Stimulated activated CD4-positive, alpha-beta T cell treated with anti-CD3 and anti-CD28 coated beads, Interleukin-1b, Interleukin-23, amount 100 ng/mL, for 24 hours (primary cell): ENCODE measurements at places on chromosomes 7 and 10.

DNA sequence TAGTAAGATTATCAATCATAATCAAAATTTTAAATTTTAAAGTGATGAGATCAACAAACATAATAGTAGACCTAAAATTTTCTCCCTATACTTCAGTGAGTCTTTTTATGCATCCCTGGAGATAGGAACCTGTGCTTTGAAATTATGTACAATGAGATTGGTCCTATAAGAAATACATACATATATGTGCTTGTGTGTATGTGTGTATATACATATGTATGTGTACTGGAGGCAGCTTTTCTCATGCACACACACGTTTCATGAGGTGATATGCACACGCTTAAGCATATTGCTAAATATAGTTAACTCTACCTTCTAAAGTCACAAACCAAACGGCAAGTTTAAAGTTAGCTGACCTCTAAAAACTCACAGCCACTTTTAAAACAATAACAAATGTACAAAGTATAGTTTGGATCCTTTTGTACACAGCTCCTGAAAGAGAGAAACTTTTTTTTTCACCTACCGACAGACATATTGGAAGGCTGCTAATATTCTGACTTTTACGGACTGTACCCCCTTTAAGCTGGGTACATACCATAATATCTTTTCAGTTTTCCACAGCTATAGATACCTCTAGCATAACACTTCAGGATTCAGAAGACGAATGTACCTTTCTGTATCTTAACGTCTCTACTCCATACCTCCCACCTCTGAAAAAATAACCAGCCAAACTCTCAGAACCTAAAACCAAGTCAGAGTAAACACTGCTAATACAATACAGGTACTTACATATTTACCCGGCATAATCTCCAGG lies 3.3 kb downstream of the ITGB1 start:
- no peak for DNase-seq

- no peak for DNase-seq
Observed at GRCh38 chr7:106329971-106330733, 45.4 kb upstream of the NAMPT start.

DNA sequence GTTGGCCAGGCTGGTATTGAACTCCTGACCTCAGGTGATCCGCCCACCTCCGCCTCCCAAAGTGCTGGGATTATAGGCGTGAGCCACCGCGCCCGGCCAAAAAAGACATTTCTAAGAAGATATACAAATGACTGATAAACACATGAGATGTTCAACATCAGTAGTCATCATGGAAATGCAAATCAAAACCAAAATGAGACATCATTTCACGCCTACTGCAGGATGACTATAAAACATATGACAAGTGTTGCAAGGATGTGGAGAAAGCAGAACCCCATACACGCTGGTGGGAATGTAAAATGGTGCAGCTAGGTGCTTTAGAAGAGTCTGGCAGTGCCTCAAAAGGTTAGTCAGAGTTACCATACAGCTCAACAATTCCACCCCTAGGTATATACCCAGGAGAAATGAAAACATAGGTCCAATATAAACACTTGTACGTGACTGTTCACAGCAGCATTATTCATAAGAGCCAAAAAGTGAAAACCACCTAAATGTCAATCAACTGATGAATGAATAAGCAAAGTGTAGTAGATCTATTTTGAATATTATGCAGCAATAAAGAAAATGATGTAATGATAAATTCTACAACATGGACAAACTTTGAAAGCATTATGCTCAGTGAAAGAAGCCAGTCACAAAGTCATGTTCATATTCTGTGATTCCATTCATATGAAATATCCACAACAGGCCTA lies 24.5 kb downstream of the TMEM209 start:
- peak; percentile 37 for DNase-seq

- no peak for DNase-seq
Observed at GRCh38 chr7:12539681-12540080, 30.8 kb upstream of the SCIN start.

DNA sequence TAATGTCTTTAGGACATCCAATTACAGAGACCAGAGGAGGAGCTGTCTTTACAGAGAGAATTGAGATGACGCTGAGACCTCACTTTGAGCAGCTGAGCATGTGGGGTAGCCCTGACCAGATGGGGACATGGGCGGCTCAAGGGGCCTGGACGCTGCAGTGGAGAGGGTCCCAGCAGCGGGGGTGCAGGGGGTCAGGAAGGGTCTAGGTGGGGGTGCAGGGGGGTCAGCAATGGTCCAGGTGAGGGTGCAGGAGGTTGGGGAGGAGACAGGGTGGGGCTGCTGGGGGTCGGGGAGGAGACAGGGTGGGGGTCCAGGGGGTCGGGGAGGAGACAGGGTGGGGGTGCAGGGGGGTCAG lies 43.2 kb upstream of the CFAP46 start:
- no peak for DNase-seq

DNA sequence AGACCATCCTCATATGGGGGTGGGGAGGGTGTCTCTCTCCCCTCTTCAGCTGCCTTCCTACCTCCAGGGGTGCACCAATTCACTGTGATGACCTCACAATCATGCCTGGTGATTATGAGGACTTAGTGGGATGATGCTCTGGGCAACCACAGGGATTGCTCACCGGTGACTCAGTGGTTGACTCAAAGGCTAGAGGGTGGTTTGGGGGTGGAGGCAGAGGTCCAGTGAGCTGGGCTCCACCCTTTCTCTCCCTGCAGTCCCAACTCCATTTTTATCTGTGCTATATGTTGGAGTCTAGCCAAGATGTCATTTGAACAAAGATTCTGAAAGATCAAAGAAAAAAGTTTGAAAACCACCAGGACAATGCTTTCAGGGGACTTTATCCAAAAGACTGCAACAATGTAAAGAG lies 286.9 kb downstream of the KCNMA1 start:
- no peak for DNase-seq

DNA sequence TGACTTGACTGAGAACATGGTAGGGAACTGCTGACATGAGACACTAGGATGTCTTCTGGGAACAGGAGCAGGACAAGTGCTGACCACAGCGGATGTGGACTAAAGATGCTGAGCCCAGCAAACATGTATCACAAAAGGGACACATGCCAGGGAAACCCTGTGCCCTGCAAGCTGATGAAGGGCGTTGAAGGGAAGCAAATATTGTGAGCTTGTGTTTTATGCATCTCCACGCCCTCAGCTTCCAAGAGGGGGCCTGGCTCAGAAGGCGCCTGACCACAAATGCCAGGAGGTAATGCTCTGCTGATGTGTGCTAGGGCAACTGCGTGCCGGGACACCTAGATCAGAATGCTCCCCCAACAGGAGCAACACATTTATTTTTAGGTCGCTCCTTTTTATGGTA lies 207.3 kb downstream of the CXCL12 start:
- no peak for DNase-seq

DNA sequence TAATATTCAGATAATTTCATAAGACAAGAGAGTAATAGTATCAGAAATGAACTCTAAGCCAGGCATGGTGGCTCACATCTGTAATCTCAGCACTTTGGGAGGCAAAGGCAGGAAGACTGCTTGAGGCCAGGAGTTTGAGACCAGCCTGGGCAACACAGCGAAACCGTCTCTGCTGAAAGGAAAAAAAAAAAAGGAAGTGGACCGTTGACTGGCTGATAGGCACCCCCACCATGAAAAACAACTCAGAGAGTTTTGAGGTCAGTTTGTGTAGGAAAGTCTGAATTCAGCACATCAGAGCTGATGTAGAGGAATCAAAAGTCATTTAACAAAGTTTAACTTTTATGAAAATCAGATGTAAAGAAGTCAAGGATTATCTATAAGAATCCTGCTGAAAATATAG lies 63.2 kb upstream of the AMPH start:
- no peak for DNase-seq

DNA sequence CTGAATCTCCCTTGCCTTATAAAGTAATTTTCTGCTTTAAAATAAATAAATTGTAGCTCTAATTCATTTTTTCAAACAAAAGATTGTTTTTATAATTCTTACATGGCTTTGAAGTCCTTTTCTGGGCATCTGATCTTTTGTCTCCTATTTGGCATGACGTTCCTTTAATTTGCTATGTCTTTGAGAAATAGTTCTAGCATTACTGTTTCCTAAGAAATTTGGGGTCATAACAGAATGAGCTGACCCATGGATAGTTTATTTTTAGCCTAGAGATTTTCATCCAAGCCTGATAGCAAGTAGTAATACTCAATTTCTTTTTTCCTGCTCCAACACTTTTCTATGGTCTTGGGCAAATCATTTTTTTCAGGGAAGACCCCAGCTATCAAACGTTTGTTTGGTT lies 31.4 kb downstream of the CCDC71L start:
- no peak for DNase-seq

DNA sequence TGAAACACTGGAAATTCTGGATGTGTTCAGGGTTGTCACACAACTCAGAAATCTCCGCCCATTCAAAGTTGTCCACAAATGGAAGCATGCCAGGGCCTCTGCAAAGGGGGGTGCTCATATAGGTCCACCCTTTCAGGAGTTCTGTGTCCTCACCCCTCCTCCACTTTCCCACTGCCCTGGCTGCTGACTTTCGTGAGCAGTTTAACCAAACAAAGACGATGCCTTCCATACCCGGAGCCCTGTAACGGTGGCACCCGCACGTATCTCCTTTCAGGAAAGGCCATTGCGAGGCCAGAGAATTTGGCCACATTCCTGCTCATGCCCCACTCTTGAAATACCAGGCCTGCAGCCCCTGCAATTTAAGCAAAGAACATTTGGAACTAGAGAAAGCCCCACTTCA lies 1.4 kb downstream of the CPXM2 start:
- no peak for DNase-seq

DNA sequence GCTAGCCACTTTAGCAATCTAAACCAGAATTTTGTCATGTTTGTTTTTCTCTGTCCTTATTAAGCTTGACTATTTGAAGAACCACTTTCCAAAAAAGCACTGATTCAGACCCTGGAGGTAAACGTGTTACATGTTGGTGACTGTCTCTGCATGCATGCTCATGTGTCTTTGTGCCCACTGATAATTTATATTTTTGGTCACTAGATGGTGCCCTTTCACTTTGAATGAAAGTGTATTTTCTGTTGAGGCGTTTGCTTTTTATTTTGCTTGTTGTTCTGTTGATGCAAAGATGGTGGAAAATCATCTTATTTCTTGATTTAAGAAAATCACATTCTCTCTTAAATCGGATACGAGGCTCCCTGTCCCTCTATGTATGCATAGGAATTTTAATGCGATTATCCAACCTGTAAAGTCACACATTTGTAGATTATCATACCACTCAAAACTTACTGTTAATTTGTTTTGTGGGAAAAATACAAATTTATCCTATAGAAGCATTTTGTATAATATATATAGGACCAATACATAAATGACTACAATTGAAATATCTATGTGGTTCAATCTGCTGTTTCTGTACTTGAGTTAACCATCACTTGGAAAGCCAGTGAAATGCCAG lies 269.3 kb downstream of the BICC1 start:
- no peak for DNase-seq

GRCh38 chr10:429696-430095 lies 259.8 kb downstream of the DIP2C start:
- no peak for DNase-seq

GRCh38 chr10:78366663-78367411 lies 333.2 kb downstream of the RPS24 start:
- DNase-seq = no peak

- no peak for DNase-seq
Observed at GRCh38 chr7:95220328-95220727, 104.0 kb downstream of the PON1 start.

DNA sequence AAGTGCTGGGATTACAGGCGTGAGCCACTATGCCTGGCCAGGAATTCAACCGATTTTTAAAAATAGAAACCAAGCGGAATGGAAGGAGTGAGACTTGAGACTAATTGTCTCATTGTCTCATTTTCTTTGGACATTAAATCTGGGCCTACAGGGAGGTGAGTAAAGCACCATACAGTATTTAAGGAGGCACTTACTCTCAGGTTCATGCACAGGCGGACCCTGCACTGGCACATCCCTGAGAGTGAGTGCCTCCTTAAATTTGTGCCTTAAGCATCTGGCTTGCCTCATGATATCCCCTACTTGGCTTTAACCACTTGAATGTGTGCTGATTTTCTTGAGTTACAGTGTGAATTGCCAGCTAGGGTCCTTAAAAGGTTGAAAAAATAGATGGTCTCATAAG lies 10.6 kb downstream of the UBE3C start:
- DNase-seq = no peak

GRCh38 chr7:109049366-109049765 lies 479.7 kb downstream of the DNAJB9 start:
- no peak for DNase-seq

DNA sequence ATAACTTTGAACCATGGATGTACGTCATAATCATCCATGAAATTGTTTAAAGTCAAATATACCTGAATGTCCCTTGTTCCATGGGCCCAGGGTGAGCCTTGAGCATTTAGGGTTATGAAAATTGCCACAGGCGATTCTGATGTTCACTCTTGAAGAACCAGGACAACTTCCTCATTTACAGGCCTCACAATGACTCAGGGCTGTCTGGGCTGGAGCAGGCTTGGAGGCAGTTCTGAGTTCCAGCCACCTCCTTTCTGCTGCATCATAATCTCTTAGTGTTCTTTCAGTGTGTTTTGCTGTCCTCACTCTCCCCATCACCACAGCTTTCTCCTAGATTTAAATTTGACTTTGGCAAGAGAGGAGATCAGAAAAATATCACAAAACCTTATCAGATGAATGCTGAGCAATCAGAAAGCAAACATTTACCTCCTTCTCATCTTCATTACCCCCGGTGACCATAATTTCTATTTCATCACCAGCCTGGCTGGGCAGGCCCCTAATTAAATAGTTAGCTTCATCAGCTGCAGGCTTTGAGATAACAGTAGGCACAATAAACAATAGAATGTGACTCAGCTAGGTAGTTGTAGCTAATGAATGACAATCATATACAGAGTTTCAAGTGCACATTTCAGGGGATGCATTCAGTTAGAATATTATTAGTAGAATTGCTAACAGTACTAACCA lies 571.0 kb downstream of the SH2D4B start:
- DNase-seq = no peak

- no peak for DNase-seq
Observed at GRCh38 chr10:66234872-66235271, 691.0 kb upstream of the LRRTM3 start.

GRCh38 chr7:69683002-69683401 lies 84.7 kb downstream of the AUTS2 start:
- no peak for DNase-seq
